ENCODE measurements at places on chromosomes 3 and 15.

- no peak for DNase-seq
These were observed 21.2 kb downstream of the SIN3A start for GRCh38 chr15:75430259-75430658.

DNA sequence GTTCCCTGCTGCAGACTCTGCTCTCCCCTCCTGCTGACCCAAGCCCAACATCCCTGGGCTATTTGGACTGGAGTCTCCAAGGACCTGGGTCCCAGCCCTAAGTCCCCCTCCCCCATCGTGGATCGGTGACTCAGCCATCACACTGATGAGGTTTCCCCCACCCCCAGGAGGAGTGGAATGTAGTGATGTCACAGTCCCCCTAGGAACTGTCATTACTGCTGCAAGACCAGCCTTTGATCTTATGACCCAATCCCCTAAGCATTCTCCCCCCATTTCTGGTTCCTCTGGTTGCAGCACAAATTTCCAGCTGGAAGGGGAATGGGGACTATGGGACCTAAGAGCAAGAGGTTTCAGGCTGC lies 63.4 kb upstream of the CSPG4 start:
- no peak for DNase-seq

- no peak for DNase-seq
These were observed 4.6 kb downstream of the UNC13C start for GRCh38 chr15:53982876-53983275.

- no peak for DNase-seq
These were observed 703.0 kb upstream of the ZNF385D start for GRCh38 chr3:22453906-22454535.

DNA sequence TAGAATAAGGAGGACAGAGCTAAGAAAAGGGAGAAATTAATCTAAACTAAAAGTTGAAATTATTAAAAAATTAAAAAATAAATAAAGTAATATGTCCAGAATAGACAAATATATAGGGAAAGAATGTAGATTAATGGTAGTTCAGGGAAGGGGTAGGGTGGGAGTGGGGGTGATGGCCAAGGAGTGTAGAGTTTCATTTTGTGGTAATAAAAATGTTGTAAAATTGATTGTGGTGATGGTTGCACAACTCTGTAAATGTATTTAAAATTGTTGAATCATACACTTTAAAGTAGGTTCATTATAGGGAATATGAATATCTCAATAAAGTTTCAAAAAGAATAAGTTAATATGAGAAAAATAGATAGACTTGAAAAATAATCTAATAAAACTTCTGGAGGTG lies 21.0 kb upstream of the FNDC3B start:
- DNase-seq: no peak

- no peak for DNase-seq
These were observed 135.7 kb downstream of the ZPLD1 start for GRCh38 chr3:102570511-102570910.

DNA sequence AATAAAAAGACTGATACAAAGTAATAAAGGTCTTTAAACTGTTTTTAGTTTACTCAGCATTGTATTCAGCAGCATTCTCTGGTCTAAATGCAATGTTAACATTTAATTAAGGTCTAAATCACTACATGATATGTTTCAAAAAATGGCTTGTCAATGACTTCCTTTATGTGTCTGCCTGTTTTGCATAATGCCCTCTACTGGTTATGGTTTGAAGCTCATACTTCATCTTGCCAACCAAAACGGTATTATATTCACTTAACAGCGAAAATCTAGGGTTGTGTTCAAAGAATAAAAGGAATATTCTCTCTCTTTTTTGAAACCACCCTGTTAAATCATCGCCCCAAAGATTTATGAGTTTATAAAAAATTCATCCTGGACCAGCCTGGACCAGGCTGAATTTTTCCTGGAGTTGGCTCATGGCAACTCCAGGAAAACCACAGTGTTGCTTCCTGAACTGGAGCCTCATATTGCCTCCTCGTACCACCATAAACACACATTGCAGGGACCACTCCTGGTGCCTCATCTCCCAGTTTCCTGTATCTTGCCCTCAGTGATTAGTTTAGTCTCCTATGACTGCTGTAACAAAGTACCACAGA lies 6.7 kb upstream of the NCEH1 start:
- DNase-seq: no peak

DNA sequence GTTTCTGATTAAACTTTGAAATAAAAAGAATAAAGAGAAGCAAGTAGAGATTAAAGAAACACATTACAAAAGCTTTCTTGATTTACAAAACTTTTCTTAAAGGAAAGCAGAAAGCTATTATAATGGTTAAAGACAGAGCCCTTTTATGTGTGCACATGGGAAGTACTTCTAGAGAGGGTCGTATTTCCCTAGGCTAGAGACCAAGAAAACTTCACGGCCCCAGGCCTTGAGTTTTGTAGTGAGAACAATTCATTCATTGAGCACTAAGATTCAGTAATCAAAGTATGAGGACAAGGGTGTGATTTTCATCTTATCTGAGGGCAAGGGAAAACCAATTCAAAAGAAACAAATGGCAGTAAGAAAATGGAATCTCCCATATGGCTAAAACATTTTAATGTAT lies 854.1 kb downstream of the ROBO1 start:
- no peak for DNase-seq

GRCh38 chr3:176789281-176789705 lies 408.0 kb downstream of the TBL1XR1 start:
- no peak for DNase-seq

- no peak for DNase-seq
These were observed 311.4 kb downstream of the EPHB1 start for GRCh38 chr3:135106445-135106844.

DNA sequence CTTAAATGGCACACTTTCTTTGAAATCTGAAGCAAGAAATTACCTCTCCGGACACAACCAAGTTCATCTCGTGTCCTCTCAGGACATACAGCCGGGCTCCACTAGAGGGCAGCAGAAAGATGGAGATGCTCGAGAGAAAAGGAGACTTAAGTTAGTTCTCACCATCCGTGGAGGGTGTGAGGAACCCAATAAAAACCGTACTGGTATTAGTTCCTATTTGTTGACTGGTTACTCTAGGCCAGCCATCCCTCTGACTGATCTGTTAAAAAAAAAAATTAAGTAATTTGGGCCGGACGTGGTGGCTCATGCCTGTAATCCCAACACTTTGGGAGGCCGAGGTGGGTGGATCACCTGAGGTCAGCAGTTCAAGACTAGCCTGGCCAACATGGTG lies 7.9 kb upstream of the CYP11A1 start:
- DNase-seq: no peak
